ENCODE measurements at places on chromosomes 7 and 10.
A peak's percentile ranks its signal among the peaks of the same experiment; 100 is the strongest.

- DNase-seq = no peak
These were observed 59.9 kb downstream of the COL26A1 start for GRCh38 chr7:101422356-101423195.

DNA sequence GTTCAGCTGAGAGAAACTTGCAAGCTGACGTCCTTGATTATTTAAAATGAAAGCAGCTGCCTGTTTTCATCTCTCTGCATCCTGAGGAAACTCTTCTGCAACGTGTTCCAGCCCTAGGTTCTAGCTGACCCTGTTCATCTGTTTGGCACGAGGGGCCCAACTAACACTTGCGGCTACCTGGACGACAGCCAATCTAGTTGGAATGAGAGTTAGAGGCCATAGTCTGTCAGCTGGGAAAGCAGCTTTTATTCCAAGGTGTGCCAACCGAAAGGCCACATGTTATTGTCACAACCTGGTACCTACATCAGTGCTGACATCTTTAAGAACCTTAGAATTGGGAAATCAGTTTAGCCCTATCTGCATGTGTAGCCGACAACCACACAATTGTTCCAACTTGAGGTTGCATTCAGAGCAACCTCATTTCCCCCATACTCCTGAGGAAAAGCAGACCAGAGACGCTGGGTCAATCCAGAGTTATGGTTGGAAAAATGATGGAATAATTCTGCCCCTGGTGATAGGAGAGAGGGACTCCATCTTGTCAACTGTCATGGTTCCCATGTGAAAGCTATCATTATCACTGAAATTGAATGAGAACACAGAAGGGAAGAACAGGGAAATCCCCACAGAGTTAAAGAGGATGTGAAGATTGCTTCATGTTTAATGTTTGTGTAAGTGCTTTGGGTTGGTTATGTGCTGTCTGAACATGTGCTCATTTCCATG, 121.6 kb downstream of the EGFR start:
- peak; percentile 71 for DNase-seq

- peak; percentile 26 for DNase-seq
These were observed 113.4 kb upstream of the AHR start for GRCh38 chr7:17184805-17185689.

DNA sequence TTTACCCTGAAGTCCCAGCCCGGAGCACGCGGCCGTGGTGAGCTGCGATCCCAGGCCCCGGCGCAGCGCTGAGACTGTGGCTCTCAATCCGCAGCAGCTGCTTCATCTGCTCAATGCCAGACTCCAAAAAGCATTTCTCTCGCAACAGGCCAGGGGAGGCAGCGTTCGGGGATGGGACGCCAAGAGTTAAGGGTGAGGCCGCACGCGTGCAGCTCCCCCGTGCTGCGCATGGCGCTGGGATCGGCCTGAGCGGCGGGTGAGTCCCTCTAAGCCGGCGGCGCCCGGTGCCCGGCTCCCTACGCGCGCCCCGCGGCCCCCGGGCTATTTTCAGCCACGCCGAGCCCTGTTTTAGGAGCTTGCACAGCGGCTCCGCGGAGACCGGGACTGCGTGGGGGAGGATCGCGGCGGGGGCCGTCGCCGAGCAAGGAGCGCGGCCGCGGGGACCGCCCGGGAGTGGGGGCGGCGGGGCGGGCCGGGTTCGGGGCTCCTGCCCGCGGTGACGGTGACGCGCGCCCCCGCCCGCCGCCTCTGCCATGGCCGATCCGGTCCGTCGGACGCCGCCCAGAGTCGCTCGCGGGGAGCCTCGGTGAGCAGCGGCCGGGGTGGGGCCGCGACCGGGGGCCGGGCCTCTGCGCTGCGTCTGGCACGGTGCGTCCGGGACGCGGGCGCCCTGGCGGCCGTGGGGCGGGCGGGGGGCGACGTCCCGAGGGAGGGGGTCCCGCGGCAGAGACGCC, 29.4 kb upstream of the JAKMIP3 start:
- peak; percentile 8 for DNase-seq

DNA sequence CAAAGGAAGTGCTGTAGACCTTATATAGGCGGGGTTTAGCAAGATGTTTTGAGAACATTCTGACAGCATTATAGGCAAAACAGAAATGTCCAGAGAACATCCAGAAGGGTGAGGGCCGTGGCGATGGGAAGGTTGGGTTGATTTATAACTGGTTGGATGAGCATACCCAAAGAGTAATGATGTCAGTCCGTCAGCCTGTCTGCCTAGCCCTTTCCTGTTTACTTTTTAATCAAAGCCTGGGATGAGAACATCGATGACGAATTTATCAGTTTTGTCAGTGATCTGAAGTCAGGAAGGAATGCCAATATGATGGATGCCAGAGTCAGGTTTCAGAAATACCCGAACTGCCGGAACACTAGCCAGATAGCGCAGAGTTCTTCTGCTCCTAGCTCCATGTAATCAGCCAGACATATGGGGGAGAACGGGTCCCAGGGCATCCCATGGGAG, 33.8 kb upstream of the TRIM8 start:
- DNase-seq = no peak

GRCh38 chr7:144050093-144050492, 1.3 kb downstream of the OR2A5 start:
- DNase-seq = no peak

DNA sequence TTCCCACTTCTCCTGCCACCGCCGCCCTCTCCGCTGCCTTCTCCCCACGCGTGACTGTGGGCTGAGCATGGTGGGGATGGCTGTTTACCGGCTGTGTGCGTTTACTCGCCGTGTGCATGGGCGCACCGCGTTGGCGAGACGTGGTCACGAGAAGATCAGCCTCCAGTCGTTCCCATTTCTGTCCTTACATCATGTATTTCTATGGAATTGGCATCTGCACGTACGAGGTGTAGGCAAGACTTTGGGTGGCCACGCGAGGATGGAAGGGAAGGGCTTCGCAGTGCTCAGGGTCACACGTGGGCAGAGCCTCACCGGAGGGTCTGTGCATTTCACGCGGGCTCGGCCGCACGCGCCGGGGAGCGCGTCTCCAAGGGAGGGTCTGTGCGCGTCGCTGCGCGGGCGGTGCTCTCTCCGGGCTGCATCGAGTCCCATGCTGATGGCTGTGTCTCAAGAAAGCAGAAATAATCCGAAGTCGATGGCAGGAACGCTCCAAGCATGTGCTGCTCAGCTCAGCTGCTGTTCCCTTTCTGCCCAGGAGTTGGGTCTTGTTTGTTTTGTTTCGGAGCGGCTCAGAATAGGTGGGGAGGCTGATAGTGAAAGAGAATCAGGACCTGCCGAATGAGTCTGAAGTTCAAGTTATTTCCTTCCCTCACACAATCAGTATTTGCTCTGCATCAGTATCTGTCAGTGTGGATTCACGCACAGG, 973 bp downstream of the CAMK1D start:
- peak; percentile 16 for DNase-seq

DNA sequence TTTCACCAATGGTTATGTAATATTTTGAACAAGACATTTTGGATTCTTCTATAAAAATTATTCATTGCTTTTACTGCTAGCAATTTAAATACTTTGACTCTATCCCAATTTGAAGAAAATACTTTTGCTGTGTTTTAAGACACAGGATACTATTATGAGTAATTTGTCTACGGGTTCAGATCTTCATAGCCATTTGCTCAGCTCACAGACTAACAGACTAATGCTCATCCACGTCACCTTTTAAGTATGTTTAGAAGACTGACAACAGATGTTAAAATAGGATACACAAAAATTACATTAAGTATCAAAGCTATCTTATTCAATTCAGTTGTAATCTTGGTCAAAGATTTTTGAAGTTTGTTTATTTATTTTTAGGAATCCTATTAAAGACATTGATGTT, 251.3 kb upstream of the CHRM2 start:
- no peak for DNase-seq

DNA sequence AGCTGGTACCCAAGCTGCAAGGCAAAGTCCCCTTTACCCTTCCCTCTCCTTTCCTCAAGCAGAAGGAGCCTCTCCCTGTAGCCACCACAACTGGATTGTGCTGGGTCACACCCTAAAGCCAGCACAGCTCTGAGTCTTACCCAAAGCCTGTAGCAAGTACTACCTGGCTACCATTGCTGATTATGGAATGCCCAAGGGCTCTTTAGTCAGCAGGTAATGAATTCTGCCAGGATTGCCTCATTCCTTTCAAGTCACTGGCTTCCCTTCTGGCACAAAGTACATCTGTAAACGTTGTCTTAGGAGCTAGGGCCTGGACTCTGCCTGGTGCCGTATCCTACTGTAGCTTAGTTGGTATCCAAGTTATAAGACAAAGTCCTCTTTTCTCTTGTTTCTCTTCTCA, 52.0 kb downstream of the FAS start:
- no peak for DNase-seq

DNA sequence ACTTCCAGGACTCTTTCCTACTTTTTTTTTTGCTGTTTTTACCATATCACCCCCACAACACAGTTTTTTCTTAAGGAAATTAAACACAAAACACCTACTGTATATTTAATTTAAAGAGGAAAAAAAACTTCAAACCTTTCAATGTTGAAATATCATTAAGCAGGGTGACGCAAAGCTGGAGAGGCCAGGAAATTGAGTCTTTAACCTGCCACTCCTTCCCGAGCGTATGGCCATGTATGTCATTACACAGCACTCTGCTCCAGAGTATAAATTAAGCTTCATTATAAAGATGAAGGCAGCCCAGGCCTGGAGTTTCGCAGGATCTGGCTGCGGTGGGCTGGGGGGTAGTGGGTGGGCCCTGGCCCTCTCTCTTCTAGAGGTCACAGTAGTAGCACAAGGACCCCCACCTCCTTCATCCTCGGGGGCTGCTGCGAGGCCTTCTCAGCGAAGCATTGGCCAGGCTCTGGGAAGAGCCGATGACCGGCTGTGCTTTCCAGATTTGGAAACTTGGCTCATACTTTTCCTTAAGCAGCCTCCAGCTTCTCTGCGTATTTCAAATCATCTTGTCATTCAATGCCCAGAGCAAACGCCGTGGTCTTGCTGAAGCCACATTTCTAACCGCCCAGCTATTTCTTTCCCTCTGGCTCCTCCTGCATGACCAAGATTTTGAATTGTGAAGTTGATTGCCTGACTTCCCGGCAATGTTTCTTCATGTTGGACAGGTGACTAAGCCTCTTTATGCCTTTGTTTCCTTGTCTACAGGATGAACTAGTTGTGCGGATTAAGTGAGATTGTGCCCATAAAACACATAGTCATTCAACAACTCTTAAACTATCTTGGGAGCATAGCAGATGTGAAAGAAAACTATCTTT, 765.1 kb downstream of the SUGCT start:
- no peak for DNase-seq

GRCh38 chr7:150800581-150801241, at the start of gene TMEM176A:
Gene TMEM176A, plus strand, starts transcription at chr7:150800769. Its CDS starts 782 bp downstream, at chr7:150801551.
- no peak for DNase-seq

- DNase-seq = no peak
These were observed 422.2 kb upstream of the MTPN start for GRCh38 chr7:136399385-136399784.

GRCh38 chr7:23544913-23545354, 13.2 kb upstream of the TRA2A start:
- DNase-seq = peak; percentile 22

- DNase-seq = peak; percentile 20
These were observed 12.8 kb downstream of the DNMBP start for GRCh38 chr10:99996671-99997648.

DNA sequence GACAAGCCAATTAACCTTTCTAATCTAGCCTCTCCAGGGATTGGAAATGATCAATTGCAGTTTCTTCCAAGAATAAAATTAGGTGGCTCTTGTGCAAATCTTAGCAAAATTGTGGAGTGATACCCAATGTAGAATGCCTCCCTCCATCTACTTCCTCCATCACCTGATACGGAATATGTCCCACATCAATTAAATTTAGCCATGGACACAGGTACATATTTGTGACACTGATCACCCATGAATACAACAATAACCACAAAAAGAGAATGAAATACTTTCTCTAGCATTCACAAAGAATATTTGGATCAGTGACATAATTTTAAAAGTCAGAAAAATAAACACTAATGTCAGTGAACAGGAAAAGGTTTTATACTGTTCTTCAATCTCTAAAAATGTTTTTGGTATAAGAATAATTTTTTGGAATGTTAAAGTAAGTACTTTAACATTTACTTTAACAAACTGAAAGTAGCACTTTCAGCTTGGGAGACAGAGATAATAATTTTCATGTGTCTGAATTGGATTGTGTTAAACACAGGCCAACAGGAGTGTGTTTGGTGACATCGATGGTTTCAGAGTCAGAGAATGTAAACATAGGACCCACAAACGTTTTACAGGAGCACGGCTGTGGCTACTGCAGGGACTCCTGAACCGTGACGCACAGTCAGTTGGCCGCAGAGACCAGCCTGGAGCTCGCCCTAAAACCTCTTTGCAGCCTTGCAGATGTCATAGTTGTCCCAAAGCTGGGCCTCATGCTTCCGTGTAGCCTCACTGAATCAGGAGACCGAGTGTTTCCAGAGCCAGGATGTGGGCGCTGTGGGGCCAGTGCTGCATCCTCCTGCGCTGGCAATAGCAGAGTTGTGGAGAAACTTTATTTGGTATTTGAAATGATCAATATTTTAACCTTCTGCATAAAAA, 7.2 kb downstream of the RBM20 start:
- peak; percentile 92 for DNase-seq

DNA sequence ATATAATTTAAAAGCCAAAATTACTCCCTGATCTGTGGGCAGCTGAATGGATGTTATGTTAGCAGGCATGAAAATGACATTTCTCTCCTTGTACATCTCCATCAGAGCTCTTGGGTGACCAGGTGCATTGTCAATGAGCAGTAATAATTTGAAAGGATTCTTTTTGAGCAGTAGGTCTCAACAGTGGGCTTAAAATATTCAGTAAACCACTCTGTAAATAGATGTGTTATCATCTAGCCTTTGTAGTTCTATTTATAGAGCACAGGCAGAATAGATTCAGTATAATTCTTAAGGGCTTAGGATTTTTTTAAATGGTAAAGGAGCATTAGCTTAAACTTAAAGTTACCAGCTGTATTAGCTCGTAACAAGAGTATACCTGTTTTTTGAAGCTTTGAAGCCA, 52.0 kb downstream of the MRPL32 start:
- no peak for DNase-seq

DNA sequence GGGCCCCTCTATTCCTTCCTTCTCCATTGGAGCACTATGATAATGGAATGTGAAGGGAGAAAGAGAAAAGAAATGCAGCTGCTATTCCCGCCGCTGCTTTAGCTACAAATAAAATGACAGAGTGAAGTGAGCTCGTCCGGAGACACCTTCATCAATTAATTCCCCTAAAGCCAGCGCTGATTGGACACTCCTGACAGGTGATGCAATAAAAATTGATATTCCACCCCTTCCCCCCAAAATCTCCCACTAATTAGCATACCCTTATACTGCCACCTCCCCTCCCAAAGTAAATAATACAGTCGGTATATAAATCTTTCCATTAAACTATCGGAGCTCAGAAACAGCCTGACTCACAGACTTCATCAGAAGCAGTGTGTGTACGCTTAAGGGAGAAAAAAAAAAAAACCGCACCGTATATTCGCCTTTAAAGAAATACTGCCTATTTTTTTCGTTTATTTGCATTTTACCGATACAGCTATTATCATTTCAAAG, 7.3 kb downstream of the SKIDA1 start:
- DNase-seq = no peak

DNA sequence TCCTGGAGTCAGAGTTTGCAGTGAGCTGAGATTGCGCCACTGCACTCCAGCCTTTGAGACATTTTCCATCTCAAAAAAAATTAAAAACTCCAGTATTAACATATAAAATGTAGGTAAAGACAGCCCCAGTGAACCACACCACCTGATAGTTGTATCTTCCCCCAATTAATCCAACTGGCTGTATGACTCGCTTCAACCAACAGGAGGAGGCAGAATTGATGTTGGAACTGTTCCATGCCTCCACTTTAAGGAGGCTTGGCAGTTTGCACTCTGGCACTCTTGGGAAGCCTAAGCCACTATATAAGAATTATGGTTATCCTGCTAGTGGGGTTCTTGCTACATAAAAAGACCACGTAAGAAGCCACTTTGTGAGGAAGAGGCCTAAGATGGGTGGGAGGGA, 72.7 kb downstream of the STK17A start:
- no peak for DNase-seq

Measured in AG10803 (cell line).